ENCODE measurements at places on chromosomes 1 and 21.

GRCh38 chr21:43277481-43278351 is 108.9 kb downstream of the CRYAA start:
- DNase-seq = no peak

DNA sequence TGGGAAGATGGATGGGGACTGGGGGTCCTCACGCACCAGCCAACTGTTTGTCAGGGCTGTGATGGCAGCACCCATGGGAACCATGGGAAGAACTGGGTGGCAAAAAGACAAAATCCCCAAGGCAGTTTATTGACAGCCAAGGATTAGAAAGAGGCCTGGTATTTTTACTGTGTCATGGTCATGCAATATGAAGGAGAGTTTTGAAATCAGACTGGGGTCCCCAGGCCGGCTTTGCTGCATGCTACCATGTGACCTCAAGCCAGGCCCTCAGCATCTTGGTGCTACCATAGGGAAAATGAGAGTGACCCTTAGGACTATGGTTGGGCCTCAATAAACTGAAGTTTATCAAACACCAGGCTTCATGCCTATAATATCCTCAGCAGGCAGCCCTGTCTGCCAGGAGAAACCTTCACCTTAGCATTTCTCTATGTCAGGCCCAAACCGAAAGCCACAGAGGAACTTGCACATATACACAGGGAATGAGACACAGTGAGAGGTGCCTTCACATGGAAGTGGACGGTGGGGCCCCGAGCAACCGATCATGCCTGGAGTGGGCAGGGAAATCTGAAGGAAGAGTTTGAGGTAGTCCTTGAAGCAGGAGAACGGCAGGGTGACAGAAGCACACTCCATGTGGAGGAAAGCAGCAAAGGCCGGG is 203.2 kb downstream of the HIVEP3 start:
- no peak for DNase-seq

- DNase-seq = no peak
Measured at GRCh38 chr1:185895208-185895900, 161.2 kb downstream of the HMCN1 start.

DNA sequence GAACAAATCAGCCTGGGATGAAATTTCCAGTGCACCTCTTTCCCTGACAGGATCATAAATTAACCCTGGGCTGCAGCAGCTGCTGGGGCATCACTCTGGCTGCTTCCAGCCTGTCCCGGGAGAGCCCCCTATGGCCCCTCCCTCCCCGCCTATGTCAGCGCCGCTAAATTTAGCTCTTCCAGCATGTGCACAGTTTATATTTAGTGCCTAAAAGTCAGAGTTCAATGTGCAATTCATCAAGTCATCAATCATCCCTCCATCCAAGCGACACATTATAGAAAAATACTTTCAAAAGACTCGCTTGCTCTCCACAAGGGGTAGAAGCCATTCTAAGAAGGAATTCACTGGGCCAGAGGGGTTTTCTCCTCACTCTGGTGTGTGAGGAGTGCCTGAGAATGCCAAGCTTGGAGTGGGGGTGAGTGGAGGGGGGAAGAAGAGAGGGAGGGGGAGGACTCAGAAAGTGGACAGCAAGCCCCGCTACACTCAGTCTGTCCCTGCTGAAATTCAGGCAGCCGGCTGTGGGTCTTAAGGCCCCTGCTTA is 37.4 kb downstream of the XCL1 start:
- no peak for DNase-seq

- DNase-seq = no peak
Measured at GRCh38 chr1:29179641-29180184, 2.0 kb downstream of the SRSF4 start.

GRCh38 chr1:30901798-30902581 is 6.6 kb downstream of the SDC3 start:
- DNase-seq = no peak

GRCh38 chr1:6260433-6260934 is 414 bp downstream of the GPR153 start:
- no peak for DNase-seq

- DNase-seq = peak; percentile 70
Measured at GRCh38 chr1:13807209-13807608, 107.2 kb downstream of the PRDM2 start.

GRCh38 chr1:119632841-119633240 is 15.2 kb downstream of the ZNF697 start:
- no peak for DNase-seq

GRCh38 chr1:53739109-53739681 is at the start of gene GLIS1:
Gene GLIS1 (minus strand): TSS chr1:53739164. CDS start chr1:53738064, 1,100 bp downstream.
- peak; percentile 91 for DNase-seq

GRCh38 chr1:47443530-47444296 is 5.9 kb downstream of the FOXD2 start:
- no peak for DNase-seq

GRCh38 chr1:83813576-83813975 is 185.4 kb downstream of the TTLL7 start:
- no peak for DNase-seq

DNA sequence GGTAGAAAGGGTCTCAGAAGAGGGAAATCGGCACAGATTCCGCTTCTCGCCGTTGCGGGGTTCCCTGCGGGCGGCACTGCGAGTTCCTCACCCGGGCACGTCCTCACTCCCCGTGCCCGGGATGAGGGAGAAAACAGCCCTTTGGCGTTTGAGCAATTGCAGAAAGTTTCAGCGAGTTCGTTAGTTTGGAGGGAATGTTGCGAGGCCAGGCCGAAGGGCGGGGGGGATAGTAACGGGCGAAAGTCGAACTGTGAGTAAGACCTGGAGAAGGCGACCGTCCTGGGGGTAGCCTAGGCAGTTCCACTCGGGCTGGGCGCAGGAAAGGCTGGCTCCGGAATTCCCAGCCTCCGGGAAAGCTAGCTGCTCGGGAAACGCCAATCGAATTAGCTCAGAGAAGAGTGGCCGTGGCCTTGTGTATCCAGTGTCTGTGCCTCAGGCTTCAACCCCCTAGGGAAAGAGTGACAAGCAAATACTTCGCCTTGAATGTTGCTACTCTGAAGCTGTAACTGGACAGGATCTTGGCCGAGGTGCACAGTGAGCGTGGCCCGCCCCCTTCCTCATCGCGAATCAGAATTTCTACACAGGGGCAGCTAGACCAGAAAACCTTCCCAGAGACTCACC is 787 bp downstream of the PTGFR start:
- peak; percentile 44 for DNase-seq

- DNase-seq = no peak
Measured at GRCh38 chr1:147264158-147264768, 21.8 kb downstream of the CHD1L start.
